ENCODE measurements at places on chromosomes 7 and 10.
A peak's percentile ranks its signal among the peaks of the same experiment; 100 is the strongest.

DNA sequence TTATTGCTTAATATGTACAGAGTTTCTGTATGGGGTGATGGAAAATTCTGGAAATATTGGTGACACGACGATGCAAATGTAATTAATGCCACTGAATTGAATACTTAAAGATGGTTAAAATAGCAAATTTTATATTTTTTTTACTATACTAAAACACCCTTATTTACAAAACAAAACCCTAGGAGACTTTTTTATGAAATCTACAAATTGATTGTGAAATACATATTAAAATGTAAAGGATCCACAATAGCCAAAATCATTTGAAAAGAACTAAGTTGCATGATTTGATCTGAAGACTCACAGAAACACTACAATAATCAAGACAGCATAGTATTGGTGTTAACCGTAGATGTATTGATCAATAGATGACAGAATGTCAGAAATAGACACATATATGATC, 252.0 kb downstream of the GRM8 start:
- DNase-seq = no peak

DNA sequence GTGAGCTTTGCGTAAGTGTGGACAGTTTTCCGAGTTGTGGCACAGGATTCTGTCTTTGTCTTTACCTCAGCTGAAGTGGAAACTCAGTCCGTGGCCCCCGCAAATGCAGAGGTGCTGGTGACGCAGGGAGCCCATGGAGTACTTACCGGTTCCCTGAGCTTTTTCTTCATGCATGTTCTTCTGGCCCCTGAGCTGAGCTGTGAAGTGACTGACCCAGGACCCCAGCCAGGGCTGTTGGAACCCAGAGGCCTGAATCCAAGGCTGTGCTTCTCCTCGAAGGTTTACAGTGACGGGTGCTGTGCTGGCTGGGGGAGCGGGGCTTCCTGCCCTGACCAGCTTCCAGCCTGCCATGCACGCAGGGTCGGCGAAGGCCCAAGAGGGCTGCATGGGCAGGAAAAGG, 223.5 kb downstream of the GLRX3 start:
- DNase-seq = no peak

DNA sequence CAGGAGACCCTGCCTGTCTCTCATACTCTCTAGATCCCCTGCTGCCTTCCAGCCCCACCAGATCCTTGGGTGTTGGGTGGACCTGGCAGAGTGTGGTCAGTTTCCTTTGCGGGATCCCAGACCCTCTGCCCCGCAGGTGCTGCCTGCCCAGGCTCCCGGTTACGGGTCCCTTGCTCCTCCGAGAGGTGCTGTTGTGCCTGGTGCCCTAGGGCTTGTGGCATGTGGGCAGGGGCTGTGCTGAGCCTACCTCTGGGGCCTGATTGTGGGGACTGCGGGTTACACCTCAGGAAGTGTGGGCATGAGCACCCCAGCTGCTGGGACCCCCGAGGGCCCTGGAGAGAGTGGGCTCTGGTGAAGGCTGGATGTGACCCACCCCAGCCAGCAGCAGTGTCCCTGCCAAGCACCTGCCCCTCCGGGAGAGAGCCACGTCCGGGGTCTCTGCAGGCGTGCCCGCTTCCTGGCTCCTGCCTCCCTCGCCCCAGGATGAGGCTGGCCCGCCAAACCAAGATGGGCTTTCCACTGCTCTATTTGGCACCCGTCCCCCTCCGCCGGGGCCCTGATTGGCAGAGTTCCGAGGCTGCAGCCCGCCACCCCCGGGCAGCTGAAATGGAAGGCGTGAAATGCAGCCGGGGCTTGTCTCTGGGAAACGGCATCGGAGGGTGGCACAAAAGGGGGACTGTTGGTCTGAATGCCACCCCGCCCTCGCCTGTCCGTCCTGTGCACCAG, 17.0 kb downstream of the CLIP2 start:
- no peak for DNase-seq

DNA sequence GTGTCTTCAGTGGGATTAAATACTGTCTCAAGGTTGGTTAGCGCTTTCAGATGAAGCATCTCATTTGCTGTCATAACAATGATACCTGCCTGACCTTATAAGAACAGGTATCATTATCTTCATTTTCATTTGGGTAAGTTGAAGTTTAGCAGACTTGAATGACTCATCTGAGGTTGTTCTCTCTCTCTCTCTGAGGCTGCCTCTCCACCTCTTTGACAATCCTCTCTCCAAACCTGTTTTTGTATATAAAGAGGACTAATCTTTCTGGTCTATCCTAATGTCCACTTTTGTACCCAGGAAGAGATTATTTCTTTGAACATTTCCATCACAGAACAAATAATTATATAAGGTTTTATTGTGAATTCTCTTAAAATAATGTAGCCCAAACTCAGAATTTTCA, 291.4 kb downstream of the KLF6 start:
- DNase-seq = no peak

- DNase-seq = no peak
Measured at GRCh38 chr10:63522277-63522687, 1.1 kb downstream of the REEP3 start.

DNA sequence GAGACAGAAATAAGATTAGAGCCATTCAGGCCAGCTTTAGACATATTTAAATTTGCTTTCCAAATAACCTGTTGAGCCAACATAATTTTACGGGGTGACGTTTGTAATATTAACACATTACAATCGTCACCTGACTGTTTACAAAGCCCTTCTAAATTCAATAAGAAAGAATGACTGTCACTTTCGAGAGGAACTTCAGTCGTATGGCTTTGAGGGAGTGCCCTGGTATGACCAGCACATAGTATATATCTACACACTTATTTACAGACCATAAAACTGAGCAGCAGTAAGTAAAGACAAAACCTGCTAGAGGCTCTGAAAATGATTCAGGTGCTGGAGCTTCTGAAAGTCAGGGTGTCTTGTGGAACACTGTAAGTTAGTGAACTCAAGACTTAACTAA, 62.4 kb downstream of the BLNK start:
- DNase-seq = no peak

DNA sequence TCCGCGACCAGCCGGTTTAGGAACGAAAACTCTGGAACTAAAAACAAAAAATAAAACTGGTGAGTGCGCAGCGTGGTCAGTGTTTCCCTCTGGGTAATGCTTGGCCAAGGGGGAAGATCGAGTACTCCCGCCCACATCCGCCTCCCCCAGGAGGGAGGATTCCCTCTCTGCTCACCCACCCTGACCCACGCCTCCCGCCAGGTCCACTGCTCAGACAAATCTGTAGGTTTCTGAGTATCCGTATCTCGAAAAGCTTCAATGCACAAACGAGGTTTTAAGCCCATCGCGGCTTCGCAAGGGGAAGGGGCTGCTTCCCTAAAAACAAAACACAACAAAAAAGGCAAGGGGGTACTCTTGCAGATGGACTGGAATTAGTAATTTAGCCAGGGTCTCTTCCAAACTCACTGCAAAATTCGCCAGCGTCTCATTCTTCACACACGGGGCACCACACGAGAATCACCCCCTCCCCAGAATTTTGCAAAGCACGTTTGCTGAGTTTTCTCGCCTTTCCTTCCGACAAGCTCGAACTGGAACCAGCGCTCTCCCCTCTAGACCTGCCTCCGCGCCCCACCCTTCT, 75.2 kb downstream of the INSIG1 start:
- DNase-seq = no peak

DNA sequence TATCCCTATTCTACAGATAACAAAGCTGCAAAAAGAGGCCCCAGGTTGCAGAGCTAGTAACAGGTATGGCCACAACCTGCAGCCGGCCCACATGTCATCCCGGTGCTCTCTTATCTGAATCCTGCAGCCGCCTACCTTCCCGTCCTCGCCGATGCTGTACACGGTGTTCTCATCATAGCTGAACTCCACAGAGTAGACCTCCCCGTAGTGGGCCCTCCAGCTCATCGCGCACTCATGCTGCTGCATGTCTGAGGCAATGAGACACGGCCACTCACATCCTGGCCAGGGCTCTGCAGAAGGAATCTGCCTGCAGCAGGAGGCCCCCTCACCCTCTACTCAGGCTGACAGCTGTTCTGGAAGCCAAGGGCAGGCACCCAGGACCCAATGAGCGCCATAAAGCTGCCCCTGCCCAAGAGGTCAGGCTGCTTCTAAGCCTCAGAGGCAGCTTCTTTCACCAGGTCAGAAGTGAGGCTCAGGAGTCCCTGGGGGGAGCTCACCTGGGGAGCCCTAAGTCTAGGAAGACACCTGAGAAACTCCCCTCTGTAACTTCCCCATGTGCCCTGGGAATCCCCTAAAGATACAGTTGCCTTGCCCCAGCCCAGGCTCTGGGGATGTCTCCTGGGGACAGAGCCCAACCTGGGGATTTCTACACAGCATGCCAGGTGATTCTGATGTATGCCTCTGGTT, 17.9 kb upstream of the CYREN start:
- no peak for DNase-seq

- DNase-seq = peak; percentile 40
Measured at GRCh38 chr10:103696411-103697145, 158.8 kb downstream of the SH3PXD2A start.

- DNase-seq = no peak
Measured at GRCh38 chr10:127618797-127619196, 69.7 kb downstream of the NPS start.

- no peak for DNase-seq
Measured at GRCh38 chr7:38507384-38507783, 123.8 kb downstream of the AMPH start.

GRCh38 chr7:103912891-103913605, 76.4 kb downstream of the RELN start:
- DNase-seq = no peak

GRCh38 chr10:29007748-29008610, 280.9 kb upstream of the LYZL1 start:
- no peak for DNase-seq

DNA sequence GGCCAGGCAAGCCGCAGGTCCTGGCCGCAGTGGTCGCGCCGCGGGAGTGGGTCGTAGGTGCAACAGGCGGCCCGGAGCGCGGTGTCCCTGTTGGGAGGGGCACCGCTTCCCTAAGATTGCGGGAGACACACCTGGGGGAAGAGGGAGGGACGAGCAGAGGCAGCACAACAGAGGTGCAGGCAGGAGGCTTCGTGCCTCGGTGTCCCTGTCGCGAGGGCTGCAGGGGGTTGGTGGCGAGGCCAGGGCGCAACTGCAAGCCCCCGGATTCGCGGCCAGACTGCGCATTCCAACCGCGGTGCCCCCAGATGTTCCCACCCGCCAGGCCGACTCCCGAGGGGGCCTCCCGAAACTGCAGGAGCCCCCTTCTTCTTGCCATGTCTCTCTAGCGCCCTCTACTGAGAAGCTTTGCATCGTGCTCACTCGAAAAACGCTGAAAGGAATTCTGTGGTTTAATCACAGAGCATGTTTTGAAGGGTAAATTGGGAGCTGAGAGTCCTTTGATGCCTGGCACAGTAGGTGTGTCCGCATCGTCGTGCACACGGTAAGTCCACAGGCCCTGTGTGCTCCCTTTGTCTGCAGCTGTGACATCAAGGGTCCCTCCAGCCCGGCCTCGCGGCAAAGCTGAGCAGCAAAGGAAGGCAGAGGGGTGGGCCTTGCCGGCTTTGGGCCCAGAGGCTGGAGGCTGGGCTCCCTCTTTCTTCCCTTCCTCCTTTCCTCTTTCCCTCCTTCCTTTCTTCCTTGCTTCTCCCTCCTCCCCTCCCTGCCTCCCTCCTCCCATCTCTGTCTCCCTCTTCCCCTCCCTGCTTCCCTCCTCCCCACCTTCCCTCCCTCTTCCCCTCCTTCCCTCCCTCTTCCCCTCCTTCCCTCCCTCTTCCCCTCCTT, 6.2 kb upstream of the MBL2 start:
- no peak for DNase-seq

DNA sequence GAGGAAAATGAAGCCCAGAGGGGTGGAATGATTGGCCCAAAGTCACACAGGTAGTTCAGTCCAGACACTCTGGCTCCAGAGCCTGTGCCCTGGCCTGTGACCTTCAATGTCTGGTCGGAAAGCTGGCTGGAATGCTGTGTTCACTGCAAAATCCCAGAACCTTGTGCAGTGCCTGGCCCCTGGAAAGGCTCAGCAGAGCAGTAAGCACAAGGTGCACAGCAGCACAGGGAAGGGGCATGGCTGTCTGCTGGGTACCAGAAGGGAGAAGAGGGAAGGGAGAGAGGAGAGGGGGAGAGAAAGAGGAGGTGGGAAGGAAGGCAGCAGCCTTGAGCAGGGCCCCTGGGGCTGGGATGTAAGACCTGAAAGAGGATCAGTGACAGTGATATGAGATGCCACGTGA, 28.4 kb upstream of the C10orf71 start:
- DNase-seq = no peak

GRCh38 chr10:3805791-3806461, 20.9 kb upstream of the KLF6 start:
- no peak for DNase-seq

DNA sequence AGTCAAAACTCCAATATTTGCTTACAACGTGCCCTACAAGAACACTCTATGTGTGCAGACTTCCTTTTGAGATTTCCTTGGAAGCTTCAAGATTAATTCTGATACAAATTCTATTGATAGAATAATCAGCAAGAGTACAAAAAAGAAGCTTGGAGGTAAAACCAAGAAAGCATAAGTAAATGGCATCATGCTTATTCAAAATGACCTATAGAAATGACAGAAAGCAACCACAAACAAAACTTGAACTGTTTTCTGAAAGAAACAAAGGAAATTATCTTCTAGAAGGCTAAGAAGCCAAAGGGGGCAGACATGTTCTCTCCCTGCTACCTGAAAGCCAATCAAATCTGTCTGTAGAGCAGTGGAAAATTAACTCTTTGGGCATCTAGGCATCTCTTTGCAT, 73.0 kb downstream of the CTNNA3 start:
- DNase-seq = no peak

DNA sequence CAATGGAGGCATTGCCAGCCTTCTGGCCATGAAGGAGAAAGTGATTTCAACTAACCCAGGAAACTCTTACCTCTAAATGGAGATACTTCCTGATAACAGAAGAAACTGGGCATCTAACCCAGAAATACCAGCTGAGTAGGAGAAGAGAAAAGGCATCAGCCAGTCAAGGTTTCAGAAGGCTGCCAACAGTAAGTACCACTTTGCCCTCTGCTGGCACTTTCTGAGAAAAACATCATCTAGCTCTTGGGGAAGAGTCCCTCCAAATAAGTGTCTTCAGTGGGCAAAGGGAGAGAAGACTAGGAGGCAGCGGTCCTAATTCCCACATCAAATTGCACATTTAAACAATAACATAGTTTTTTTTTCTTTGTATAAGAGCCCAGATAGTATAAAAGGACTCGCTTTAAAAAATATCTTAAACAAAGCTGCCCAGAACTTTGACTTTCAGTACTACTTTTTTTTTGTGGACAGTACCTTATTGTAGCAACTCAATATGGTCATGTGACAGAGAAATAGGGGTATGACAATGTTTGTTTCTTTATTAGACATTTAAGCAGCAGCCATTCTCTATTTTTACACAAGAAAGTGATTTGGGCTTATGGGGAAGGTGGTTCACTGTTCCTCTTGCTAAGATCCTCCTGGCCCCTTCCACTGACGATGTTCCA, 157.3 kb downstream of the CTTNBP2 start:
- peak; percentile 12 for DNase-seq

- no peak for DNase-seq
Measured at GRCh38 chr7:33809228-33809627, 96.1 kb upstream of the BMPER start.

- no peak for DNase-seq
Measured at GRCh38 chr7:2002561-2003450, 229.9 kb downstream of the MAD1L1 start.

- DNase-seq = no peak
Measured at GRCh38 chr10:24255881-24256311, 47.0 kb downstream of the KIAA1217 start.
